ENCODE measurements at places on chromosomes 7 and 10.

DNA sequence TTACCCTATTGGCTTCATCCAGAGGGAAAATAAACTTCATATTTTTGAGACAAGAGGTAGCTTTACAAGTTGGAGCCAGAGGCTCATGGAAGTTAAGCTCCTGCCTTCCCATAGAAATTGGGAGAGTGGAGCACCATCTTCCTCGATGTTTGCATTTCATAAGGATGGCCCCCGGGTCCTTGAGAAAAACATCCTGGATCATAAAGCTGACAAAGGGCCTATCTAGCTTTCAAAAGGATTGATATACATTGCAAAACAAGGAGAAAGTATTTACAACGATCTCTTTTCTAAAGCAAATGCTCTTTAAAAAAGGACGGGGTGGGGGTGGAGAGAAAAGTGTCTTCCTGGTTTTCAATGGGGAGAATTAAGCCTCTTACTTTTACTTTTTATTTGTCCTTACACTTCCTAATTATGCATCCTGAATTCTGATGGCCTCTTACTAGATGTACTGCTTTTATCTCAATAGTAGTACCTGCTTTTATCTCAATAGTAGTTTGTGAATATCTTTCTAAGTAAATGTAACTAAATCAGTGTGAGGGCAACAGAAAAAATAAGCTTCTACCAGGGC is 65.6 kb downstream of the PTPRZ1 start:
- DNase-seq = no peak

DNA sequence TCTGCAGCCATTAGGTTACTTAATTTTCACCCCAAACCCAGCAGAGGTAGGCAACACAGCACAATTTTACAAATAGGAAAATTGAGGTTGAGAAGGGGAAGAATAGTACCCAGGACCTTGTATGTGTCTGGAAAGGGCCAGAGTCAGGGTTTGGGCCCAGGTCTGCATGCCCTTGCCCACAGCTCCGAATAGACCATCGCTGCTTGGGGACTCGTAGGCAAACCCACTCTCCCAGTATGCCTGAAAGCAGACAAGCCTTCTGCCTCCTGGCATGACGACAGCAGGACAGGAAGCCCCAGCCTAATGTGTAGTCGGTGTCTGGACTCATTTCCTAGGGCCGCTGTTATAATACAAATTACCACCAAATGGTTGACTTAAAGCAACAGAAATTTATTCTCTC is 91.7 kb downstream of the GPR26 start:
- DNase-seq = no peak

DNA sequence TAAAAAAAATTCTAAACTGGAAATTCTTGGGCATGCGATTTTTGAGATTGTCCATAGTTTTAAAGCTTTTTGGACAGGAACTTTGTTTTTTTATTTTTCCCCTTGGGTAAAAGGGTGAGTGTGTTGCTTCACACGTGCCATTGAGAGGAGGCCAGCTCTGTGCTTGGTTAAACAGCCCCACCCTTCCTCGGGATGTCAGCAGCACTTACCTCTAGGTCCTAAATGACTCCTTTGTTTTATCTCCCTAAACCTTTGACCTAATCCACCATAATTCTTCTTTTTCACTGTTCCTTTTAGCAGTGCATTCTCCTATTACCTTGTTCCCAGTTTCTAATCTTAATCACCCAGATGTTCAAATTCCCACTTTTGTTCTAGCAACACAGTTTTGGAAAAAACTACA is 83.5 kb downstream of the SEMA3D start:
- DNase-seq = no peak

DNA sequence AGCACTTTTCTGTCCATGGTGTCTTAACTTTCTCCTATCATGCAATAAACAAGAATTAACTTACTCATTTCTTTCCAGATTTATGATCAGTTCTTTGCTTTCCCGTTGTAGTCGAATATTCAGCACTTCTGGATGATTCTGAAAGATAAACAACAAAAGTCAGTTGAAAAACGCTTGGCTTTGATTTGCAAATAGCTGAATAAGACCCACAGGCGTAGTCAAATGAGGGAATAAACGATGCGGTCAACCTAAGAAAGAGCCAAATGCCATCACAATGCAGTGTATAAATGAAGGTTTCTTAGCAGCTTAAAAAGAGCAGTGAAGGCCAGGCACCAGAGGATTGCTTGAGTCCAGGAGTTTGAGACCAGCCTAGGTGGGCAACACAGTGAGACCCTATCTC is 109.4 kb downstream of the ADAM12 start:
- DNase-seq = no peak

DNA sequence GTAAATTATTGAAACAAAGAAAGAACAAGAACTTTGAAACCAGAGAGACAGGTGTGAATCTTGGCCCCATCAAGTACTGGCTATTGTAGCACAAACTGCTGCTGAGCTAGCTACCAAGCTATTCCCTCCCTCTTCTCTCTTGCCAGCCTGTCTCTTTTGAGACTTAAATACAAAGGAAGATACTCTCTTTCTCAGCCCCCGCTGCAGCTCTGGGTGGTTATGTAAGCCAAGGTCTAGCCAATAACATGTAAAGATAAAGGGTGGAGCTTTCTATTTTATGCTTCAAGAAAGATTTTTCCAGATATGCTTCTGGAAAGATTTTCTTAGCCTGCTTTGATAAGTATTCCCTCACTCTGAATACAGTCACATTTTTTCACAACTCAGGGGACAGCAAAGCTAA is 17.2 kb downstream of the BAZ1B start:
- no peak for DNase-seq

DNA sequence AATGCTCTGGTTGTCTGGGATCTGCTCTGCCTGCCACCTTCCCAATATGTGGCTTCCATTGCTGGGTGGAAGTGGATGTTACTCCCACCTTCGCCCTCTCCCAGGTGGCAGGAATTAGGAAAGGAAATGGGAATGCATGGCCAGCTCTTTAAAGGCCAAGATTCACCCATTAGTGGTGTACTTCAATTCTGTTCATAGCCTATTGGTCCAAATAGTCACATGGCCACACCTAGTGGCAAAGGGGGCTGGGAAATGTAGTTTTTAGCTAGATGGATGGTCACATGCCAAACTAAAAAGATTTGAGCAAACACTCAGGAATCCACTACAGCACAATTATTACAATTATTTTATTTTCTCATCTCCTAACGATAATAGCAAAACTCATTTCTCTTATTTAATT is 135.1 kb downstream of the NPY start:
- no peak for DNase-seq

GRCh38 chr7:73838642-73839041 is 3.7 kb downstream of the METTL27 start:
- no peak for DNase-seq

- no peak for DNase-seq
These were observed at the start of gene WEE2 for GRCh38 chr7:141708351-141708750. Gene WEE2 (plus strand): TSS chr7:141708353. CDS start chr7:141708759, 406 bp downstream.

DNA sequence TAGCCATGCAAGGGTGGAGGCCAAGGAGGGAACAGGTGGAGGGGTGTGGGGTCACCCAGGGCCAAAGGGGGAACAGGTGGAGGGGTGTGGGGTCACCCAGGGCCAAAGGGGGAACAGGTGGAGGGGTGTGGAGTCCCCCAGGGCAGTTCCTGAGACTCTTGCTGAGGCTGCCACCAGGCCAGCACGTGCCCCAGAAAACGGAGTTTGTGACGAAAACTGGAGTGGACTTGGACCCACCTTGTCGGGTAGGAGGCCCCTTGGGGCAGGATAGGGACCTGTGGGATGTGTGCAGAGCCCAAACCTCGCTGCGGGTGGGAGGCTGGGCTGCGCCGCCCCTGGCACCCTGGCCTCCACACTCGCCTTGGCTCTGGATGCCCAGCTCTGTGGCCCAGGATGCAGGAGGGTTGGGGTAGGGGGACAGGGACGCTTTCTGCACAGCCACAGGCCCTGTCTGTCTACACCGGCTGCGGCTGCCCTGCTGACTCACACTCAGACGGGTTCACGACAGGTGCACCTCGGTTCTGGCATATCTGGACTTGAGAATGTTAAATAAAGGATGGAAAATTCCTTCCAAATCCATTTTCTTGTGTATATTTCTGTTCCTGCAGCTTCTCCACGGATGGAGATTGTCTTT is 562 bp upstream of the ADGRA1 start:
- DNase-seq = peak; percentile 47

GRCh38 chr7:26169271-26169670 is 17.3 kb downstream of the NFE2L3 start:
- DNase-seq = no peak

DNA sequence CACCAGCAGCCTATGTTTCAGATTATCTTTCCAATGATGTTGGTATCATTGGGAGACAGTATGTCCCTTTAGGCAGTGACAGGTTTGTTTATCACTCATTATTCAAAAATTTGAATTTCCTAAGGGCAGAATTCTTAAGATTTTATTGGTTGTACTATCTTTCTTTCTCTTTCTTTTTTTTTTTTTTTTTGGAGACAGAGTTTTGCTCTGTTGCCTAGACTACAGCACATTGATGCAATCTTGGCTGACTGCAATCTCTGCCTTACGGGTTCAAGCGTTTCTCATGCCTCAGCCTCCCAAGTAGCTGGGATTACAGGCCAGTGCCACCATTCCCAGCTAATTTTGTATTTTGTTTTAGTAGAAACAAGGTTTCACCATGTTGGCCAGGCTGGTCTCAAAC is 111.2 kb downstream of the PON1 start:
- DNase-seq = no peak

DNA sequence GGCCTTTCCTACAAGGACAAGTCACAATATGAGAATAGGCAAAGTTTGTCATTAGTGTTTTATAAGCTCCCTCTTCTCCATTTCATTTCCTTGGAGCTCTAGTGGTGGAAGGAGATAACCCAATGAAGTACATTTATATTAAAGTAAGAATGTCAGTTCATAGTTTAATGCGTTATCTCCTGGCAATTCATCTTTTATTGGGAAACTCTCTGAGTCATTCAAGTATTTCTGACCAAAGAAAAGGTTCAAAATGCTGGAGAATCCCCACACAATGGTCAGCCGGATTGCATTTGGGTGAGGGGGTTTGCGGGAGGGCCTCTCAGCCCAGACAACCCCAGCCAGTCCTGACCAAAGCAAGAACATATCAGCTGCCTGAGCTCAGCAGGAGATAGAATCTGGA is 321.5 kb upstream of the NRP1 start:
- no peak for DNase-seq

DNA sequence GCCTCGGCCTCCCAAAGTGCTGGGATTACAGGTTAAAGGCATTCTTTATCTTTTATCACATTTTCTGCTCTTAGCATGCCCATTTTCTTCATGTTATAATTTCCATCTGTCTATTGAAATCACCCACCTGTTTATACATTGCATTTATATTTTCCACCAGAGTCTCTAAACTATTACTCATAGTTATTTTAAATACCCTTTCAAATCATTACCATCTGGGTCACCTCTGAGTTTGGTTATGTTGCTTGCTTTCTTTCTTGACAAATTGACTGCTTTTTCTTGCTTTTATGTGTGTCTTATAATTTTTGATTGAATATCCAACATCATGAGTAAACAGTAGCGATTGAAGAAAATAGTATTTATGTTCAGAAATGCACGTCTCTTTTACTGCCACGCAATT is 71.4 kb downstream of the TMEM270 start:
- no peak for DNase-seq

Data from heart left ventricle (tissue), 16 donors.